ENCODE measurements at places on chromosomes 6 and 20. TPM values are rescaled to one million over a fixed set of nuclear protein-coding genes. Genes with fewer than 3 reads are reported as not detected.

The FRMD1 gene
- polyA plus RNA-seq = 0.11 TPM

The STAU1 gene
- 43.9 TPM for polyA plus RNA-seq

The AP5S1 gene
- 9.5 TPM for polyA plus RNA-seq

The SAMD3 gene
- polyA plus RNA-seq = not detected

The LY6G6D gene
- polyA plus RNA-seq = not detected

The CLIC5 gene
- polyA plus RNA-seq = 63.0 TPM

All from heart left ventricle (tissue), 16 donors.